ENCODE measurements at places on chromosomes 3 and 15.

- DNase-seq: no peak
Measured at GRCh38 chr3:143216709-143217182, 97.2 kb downstream of the CHST2 start.

GRCh38 chr3:39142067-39142466 is 11.3 kb downstream of the CSRNP1 start:
- no peak for DNase-seq

DNA sequence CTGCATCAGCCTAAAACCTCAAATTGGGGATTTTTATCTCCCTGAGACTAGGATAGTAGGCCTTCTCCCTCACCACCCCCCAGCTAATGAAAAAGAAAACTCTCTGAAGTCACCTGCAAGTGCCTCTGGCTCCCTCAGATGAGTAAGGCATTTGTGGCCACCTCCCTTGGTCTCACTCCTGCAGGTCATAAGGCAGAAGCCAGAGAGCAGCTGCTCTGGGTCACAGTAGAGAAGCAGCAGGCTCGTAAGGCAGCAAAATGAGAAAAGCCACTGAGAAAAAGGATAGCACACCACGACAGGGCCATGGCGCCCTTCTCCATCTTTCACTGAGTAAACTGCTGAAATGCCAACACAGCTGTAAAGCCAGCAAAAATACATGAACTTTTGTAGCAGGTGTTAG is 296.7 kb upstream of the DPH6 start:
- no peak for DNase-seq

GRCh38 chr15:62983956-62984355 is 58.6 kb upstream of the TPM1 start:
- DNase-seq: no peak

DNA sequence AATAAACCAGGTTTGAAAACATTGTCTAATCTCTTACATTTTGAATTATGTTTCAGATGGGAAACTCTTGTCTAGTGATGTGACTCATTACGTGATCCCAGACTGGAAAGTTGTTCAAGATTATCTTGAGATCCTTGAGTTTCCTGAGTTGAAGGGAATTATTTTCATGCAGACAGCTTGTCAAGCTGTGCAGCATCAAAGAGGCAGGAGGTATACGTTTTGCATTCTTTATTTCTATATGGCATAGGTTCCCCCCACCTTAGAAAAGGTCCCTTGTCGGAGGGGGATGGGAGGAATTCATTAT is 1.5 kb downstream of the DIS3L start:
- no peak for DNase-seq

GRCh38 chr3:161070980-161071663 is 34.0 kb downstream of the B3GALNT1 start:
- DNase-seq: no peak

- DNase-seq: no peak
Measured at GRCh38 chr15:48120745-48121144, at the start of gene SLC24A5. Gene SLC24A5, plus strand, starts transcription at chr15:48120990. Its CDS starts 55 bp downstream, at chr15:48121045.

DNA sequence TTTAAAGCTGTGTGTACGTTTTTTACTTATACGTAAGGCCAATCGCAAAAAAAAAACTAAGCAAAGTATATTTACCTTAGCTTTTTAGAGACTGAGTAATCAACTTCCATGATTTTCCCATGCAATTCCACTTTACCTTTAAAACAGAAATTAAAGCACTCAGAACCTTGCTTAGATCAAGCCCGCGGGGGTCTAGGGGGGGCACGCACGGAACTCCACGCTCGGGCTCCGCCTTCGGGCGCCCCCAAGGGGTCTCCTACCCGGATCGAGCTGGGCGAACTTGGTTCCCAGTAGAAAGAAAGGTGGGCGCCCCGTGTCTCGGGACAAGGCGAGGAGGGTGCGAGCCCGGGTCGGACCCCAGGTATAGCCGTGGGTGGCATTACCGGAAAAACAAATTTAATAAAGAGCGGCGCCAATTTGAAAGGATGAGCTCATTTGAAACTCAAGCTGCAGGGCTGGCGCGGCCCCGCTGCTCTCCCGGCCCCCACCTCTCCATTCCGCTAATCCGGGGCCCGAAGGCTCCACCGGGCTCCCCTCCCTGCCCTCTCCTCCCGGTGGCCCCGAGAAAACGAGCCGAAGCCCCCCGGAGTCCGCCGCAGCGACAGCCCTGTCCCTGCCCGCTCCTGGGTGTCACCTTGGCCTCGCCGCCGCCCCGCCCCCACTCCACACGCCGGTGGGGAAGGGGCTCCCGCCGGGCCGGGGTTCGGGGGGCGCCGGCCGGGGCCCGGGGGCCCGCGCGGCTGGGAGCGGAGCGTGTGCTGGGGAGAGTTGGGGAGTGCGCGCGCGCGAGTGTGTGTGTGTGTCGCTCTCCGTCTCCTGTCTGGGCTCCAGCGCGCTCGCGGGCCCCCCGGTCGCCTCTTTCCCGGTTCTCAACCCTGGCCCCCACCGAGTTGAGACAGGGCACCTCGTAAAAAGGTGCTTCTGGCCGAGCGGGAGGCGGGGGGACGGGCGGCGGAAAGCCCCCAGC is 1.5 kb downstream of the IGF2BP2 start:
- peak; percentile 75 for DNase-seq
